ENCODE measurements at places on chromosomes 4 and X.

- DNase-seq: no peak
Observed at GRCh38 chr4:94634271-94634670, 123.5 kb upstream of the BMPR1B start.

GRCh38 chr4:119190354-119190753, 22.2 kb upstream of the USP53 start:
- DNase-seq: no peak

- DNase-seq: no peak
Observed at GRCh38 chr4:169050881-169051760, 41.1 kb upstream of the CBR4 start.

GRCh38 chr4:99414401-99414800, 20.7 kb downstream of the ADH7 start:
- DNase-seq: no peak

- no peak for DNase-seq
Observed at GRCh38 chr4:1466034-1466862, 60.0 kb upstream of the NKX1-1 start.

- no peak for DNase-seq
Observed at GRCh38 chr4:100981447-100982204, 365.7 kb downstream of the PPP3CA start.

DNA sequence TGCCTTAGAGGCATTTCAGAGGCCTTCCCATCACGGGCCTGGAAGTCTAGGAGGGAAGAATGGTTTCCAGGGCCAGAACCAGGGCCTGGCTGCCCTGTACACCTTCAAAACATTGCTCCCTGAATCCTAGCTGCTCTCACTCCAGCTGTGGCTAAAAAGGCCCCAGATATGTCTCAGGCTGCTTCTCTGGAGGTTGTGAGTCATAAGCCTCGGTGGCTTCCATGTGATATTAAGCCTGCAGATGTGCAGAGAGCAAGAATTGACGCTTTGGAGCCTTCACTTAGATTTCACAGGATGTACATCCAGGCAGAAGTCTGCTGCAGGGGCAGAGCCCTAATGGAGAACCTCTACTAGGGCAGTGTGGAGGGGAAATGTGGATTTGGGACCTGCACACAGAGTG, 502.5 kb downstream of the GRXCR1 start:
- DNase-seq: no peak

DNA sequence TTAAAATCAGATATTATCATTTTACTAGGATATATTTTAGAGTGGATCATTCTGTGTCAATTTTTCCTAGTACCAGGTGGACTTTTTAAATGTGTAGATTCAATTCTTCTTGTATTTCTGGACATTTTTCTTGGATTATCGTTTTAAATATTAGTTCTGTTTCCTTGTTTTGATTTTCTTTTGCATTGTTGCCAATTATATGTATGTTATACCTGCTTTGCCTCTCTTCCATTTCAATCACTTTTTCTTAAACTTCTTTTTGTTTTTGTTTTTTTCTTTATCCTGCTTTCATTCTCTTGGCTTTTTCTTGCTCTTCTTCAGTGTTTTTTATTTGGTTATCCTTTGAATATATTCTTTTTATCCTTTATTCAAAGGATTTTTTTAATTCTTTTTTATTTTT, 141.0 kb downstream of the STOX2 start:
- DNase-seq: no peak

GRCh38 chr4:111537871-111538270, 607.4 kb upstream of the FAM241A start:
- DNase-seq: no peak

DNA sequence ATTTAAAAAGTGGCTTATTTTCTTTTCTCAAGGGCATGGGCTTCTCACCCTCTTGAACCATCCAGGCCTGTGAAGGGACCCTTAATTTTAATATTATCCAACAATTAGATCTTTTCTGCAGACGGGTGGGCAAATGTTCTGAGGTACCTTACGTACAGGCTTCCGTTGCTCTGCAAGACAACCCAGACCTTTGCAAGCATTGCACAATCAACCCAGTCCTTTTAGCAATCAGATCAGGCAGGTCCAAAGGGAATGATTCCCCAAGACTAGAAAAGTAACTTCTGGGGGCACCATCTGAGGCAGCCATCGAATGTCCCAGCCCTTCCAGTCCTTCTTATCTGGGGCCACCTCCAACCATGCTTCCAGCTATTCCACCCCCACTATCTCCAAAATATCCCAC, 67.3 kb upstream of the TACR3 start:
- DNase-seq: no peak

GRCh38 chrX:46653482-46653881, 79.9 kb downstream of the CHST7 start:
- DNase-seq: no peak

DNA sequence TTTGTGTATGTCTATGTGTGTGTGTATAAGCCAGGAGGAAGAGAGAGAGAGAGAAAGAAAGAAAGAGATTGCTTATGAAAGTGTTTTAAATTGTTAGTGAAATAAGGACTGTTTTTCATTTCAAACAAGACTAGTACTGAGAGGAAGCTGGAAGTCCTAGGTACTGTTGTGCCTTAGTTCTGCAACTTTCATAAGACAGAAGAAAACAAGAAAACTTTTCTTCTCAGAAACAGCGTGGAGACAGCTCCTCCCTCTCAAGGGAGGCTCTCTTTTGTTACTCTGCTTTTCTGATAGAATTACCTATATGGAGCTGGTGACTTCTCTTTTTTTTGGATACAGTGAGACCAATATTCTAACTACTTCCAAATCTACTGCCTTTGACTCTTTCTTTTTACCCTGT, 62.5 kb downstream of the BANK1 start:
- no peak for DNase-seq

- DNase-seq: no peak
Observed at GRCh38 chr4:33045334-33045733, 2325.2 kb downstream of the PCDH7 start.

- no peak for DNase-seq
Observed at GRCh38 chrX:71650333-71650969, 16.9 kb upstream of the LOC101059915 start.

GRCh38 chrX:69556060-69557011, 52.2 kb downstream of the NALF2 start:
- DNase-seq: no peak
